Activated CD4-positive, alpha-beta T cell treated with anti-CD3 and anti-CD28 coated beads, Interleukin-2, amount 10 ng/mL, durations not matched to agents 24 days and 14 days (primary cell): ENCODE measurements at places on chromosomes 5 and 9. TPM values are rescaled to one million over a fixed set of nuclear protein-coding genes. Genes with fewer than 3 reads are reported as not detected.

GRCh38 chr5:168266016-168266415 lies 25.4 kb upstream of the WWC1 start:
- DNase-seq, result no peak

DNA sequence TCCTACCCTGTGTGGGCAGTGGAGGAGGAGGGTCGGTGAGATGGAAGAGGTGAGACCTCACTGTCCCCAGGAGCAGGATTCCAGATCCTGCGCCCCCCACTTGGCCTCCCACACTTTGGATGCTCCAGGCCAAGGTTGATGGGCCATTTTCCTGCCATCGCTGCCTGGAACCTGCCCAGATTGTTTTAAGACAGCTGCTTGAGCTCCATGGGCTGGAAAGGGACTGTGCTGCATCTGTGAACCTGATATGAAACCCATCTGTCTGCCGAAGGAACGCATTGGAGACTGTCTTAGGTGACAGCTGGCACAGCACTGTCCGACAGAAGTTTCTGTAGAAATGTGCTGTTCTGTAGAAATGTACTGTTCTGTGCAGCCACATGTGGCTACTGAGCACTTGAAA lies 72.7 kb upstream of the SLC25A48 start:
- DNase-seq, result no peak

- DNase-seq, result no peak
Observed at GRCh38 chr9:13737885-13738284, 458.4 kb upstream of the MPDZ start.

- no peak for DNase-seq
Observed at GRCh38 chr9:116868201-116868600, 181.1 kb downstream of the TRIM32 start.

DNA sequence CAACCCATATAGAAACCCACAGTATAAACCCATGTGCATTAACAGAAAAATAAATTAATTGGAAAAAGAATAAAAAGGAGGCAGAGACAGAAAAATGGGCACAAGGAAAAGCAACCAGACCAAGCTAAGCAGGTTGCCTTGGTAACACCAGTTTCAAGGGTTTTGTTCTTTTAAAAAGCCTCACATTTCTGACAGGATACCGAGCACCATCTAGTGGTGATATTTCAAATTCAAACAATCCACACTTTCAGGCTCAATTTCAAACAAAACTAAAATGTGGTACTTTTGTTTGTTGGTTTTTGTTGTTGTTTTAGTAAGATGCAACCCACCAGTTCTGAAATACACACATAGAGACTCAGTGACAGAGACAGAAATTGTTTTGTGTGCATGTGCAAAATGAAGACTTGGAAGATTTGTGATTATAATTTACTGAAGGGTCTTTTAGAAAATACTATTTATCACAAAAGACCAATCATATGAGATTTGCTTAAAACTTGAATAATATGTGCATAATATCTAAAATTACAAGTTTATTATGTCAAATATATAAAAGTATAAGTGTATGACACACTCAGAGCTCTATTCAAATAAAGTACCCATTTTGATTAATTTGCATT lies 318.2 kb downstream of the SLCO4C1 start:
- no peak for DNase-seq

DNA sequence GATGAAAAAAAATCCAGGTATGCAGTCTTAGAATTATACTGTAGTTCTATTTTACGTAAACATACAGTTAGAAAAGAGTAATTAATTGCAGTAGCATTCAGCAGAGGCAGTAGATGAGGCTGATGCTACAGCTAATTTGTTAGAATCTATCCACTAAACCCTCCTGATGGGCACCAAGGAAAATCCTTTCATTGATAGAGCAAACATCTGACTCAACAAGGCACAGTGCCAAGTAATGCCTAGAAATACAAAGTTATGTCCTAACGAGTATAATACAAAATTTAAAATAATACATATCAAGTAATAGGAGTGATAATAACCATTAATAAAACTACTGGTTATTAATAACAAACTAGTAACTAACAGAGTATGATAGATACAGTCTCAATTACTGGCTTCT lies 9.0 kb downstream of the MOCS2 start:
- DNase-seq, result no peak

GRCh38 chr5:58969253-58969652 lies 386.4 kb downstream of the RAB3C start:
- no peak for DNase-seq

DNA sequence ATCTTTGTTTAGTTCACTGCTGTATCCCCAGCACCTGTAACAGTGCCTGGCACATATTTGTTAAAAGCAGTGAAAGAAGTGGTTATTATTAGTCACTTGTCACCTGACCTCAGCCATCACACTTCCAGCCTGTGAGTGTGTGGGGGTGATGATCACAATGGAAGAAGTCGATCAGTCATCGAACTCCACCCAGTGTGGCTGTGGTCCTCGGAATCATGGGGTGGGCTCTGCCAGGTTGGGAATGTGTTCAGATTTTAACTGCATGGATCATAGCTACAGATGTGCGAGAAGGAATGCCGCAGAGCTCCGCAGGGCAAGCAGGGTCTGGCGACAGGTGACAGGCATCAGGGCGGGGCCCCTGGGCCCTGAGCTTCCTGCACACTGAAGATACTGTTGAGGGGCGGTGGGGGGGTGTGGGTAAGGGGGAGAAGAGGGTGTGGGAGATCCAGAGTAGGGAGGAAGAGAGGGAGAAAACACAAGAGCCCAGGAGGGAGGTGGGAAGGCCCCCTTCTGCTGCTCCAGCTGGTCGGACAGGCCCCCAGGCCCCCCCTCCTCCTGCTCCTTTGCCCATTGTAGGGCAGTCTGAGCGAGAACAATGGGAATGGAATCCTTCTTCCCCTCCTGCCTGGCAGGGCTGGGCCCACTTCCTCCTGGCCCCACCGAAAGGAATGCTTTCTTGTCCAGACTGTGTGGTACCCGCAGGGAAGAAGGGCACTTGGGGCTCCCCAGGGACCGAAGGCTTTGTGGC lies 89.6 kb downstream of the SPRY4 start:
- DNase-seq, result no peak

- no peak for DNase-seq
Observed at GRCh38 chr9:104319198-104319597, 184.9 kb upstream of the OR13F1 start.

DNA sequence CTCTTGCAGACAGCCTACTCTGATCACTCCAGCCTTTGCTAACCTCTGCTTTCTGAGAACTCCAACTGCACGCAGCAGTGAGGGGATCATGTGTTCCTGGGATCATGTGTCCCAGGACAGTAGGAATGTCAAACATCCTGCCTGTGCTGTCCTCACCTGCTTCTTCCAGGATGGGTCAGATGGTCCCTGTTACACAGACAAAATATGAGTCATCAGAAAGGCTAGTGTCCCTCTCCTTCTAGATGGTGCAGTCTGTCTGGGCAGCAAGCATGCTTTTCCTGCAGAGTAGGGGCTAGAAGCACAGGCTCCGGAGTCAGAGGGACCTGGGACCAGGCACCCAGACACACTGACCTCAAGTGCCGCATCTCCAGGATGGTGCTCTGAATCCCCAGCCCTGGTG lies 20.1 kb upstream of the SLC25A48 start:
- DNase-seq, result no peak

DNA sequence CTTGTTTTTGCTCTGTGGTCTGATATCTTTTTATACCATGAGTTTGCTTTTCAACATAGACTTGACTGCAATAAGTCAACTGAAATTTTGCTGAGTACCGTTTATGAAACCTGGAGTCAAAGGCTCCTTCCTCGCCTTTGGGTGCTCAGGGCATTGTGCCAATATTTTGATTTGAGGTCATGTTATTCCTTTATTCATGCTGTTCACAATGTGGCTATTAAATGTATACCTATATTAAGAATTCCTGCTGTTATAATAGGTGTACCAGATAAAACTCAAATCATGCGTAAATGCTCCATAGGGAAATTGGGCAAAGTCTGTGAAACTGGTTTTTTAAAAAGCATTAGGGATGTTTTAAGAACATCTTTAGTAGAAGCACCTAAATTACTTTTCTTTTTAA lies 334.0 kb upstream of the NUDT12 start:
- DNase-seq, result no peak

GRCh38 chr5:168721966-168722365 lies 142.8 kb upstream of the PANK3 start:
- DNase-seq, result no peak

GRCh38 chr5:125411744-125412560 lies 665.5 kb upstream of the ZNF608 start:
- no peak for DNase-seq

DNA sequence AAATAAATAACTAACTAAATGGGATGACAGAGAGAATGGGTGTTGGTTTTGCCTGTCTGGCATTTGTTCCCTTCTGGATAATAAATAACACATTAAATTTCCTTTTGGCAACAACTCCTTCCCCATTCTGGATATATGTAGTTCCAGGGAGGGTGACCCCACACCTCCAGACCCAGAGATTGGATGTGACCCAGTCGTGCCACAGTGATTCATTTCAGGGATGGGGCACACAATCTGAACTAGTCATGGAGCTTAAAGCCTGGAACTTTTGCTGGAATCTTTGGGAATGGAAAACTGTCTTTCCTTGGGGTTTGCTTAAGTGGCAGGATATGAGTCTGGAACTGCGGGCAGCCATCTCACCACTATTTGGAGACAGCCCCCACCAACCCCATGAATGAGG lies 11.3 kb downstream of the KLF9 start:
- DNase-seq, result no peak

DNA sequence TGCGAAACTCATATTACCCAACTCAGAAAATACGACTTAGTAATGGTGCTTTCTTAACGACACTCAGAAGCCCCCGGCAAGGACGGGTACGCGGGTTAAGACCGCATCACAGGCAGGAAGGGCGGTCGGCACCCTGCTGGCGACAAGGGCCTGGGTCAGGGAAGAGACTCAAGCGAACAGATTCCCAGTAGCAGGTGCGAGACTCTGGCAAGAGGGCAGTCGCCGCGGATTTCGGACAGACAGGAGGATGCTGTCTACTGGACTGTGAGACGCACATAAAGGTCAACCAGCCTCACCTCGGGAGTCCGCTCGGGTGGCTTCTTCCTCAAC lies 398 bp downstream of the RAPGEF6 start:
- peak; percentile 89 for DNase-seq

DNA sequence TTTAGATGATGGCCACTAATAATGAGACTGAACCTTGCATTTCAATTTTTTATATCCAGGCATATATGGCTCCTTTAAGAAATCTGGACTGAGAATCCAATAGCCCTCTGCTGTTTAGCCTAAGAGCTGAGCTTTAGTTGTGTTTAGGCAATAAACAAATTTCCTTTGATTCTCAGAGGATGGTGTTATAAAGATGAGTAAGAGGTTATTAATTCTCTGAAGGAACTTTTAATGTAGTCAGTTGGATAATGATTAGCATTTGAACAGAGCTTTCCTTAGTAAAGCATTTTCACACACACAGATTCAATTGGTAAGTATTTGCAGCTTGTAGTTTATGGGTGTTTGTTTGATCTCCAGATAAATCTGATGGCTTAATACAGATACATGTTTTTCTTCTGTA lies 149.6 kb downstream of the PRR16 start:
- DNase-seq, result no peak

GRCh38 chr9:82154573-82154972 lies 166.0 kb downstream of the SPATA31D1 start:
- DNase-seq, result no peak

DNA sequence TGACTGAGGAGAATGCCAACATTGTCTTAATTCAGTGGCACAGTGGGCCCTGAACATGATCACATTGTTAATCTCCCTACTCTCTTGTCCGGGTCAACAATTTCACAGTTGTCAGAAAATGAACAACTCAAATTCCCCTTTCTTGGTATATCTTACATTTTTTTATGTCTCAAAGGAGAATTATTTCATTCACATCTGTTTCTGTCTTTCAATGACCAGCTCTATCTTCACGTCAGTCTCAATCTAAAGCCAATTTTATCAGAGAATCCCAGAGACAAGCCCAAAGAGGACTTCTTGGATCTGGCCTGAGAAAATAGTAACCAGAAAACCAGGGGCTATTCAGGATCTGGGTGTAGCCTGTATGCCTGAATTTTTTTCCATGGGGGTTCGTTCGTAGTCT lies 477.5 kb downstream of the PDE4D start:
- DNase-seq, result no peak

GRCh38 chr9:106019039-106019680 lies 324.8 kb downstream of the TMEM38B start:
- DNase-seq, result no peak

DNA sequence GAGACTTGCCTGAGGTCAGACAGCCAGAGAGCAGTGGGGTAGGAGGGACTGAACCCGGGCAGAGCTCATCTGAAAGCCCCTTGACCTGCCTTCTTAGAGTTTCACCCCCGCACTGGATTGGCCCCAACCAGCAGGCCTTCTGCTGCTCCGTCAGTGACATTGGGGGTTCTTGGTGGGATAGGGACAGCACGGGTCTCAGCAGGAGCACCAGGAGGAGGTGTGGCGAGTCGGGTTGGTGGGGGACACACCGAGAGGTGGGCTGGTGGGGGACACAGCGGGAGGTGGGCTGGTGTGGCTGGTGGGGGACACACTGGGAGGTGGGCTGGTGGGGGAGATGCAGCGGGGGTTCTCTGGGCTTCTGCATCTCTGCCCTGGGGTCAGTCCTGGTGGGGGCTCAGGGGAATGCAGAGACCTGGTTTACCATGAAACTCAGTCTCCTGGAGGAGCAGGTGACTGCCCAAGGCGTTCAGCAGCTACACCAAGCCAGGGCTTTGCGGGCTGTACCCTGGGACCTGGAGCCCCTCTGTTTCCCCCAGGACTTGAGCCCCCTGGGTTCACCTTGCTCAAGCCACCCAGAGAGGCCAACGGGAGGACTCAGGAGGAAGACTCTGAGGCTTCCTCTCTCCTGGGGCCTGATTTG lies 28.1 kb upstream of the RNU6ATAC start:
- DNase-seq, result no peak

DNA sequence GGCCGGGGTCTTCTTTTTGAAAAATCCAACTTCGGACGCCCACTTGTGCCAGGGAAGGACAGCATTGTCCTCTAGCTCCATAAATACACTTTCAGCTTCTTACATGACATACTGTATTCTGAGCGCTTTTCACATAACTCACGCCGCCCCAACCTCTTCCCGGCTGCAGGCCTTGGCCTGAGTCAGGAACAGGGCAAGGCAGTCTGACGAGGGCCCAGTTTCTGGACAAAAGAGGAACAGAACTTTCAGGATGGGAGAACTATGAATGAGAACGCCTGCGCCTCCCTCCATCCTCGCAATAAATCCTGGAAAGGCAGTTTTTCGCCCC lies 650 bp downstream of the DCTN4 start:
- no peak for DNase-seq

Gene GLDC
- 0.73 and 1.1 TPM in 2 replicates for total RNA-seq

Gene LHX6
- total RNA-seq, result not detected in 2 replicates

Gene GPRIN1
- 3.7 TPM in 2 replicates for total RNA-seq

Gene PCDHGB1
- total RNA-seq, result 0.14 and 0.19 TPM in 2 replicates

Gene INPP5E
- total RNA-seq, result 19.6 and 20.6 TPM in 2 replicates

Gene FGF1
- not detected in 2 replicates for total RNA-seq

Gene PLEKHG4B
- not detected in 2 replicates for total RNA-seq

Gene NR2F1-AS1
- not detected in 2 replicates for total RNA-seq

Gene DMRT2
- 0.21 and 0.26 TPM in 2 replicates for total RNA-seq

Gene SLC25A25
- total RNA-seq, result 12.2 and 14.0 TPM in 2 replicates
